A673 (cell line): ENCODE measurements at places on chromosomes 16 and 17.

- DNase-seq: no peak
Observed at GRCh38 chr17:6695565-6695964, 17.6 kb downstream of the SLC13A5 start.

- no peak for DNase-seq
Observed at GRCh38 chr16:80006241-80007215, 406.0 kb upstream of the MAF start.

DNA sequence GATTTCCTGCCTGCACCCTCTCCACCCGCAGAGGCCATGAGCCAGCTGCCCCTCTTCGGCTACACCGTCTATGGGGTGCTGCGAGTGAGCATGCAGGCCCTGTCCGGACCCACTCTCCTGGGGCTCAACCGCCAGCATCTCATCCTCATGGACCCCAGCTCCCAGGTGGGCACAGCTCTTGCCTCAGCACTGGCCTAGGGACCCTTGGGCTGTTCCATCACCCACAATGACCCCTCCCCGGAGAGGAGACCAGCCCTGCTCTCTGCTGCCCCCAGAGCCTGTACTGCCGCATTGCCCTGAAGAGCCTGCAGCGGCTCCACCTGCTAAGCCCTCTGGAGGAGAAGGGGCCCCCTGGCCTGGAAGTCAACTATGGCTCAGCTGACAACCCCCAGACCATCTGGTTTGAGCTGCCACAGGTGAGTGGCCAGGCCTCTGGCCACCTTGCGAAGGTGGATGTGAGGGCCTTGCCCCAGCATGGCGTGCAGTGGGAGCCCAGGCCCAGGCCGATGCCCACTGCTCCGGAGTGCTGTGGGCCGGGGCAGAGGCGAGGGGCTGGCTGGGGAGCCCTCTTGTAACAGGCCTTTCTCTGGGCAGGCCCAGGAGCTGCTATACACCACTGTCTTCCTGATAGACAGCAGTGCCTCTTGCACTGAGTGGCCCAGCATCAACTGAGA, 7.3 kb upstream of the SMIM5 start:
- DNase-seq: peak; percentile 44

DNA sequence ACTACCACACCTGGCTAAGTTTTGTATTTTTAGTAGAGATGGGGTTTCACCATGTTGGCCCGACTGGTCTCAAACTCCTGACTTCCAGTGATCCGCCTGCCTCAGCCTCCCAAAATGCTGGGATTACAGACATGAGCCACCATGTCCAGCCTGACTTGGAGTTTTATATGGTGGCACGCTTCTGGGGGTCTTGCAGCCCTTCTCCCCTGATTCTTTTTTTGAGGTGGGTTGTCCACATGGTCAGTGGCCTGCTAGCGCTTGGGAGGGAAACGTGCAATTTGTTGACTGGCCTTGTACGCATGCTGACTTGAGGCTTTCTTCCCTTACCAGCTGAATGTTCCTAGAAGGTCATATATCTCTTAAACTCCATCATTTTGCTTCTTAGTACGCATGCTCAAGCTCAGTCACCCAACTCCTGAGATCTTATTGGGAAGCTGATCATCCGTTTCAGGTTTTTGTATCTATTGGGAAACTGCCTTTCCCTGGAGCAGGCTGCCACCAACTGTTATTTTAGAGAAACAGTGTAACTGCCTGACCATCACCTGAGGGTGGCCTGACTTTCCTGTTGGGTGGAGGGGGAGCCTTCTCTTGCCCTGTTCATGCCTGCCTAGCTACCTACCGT, 13.7 kb upstream of the LDHD start:
- DNase-seq: no peak

DNA sequence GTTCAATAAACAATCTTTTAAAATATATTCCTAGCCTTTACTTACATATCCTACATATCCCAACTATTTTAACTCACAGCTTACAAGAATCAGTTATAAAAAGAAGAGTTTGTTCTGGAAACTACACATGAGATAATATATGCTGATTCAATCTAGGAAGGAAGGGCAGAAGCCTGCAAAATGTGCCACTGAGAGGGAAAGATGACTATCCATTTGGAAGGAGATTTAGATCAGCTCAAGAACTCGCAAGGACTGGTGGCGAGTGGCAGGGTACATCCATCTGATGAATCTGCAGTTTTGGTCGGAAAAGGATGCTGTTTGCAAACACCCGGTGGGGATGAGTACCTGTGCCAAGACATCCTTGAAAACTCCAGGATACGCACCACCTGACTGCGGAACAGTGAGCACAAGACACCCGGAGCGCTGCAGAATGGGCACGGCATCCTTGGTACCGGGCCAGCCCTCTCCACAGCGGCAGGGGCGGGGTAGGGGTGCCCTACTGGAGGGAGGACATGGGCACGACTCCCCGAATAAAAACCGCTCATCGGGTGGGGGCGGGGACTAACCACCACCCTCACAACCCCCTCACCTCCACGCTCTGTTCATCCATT, 723 bp downstream of the TRIM37 start:
- DNase-seq: peak; percentile 68

- no peak for DNase-seq
Observed at GRCh38 chr16:20683812-20684211, 13.7 kb downstream of the ACSM1 start.

GRCh38 chr17:66715745-66716156, 119.2 kb upstream of the CACNG5 start:
- DNase-seq: peak; percentile 79

DNA sequence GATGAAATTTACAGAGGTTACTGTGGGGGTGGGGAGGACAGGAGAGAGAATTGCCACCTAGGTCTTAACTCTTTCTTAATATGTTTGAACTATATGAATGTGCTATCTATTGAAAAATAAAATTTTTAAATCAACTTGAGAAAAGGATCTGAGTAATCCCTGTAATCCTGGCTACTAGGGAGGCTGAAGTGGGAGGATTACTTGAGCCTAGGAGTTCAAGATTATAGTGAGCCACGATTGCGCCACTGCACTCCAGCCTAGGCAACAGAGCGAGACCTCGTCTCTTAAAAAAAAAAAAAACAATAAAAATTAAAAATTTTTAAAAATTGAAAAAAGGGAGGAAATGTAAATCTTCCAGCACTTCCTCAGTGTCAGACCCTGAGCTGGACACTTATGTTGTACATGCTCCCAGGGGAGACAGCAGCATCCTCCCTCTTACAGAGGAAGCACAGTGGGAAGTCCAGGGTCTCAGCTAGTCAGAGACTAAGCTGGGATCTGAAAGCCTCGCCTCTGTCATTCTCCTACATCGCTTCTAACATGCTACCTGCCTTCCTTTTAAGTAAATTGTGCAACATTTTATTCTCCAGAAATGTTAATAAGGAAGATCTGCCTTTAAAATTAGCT, 21.9 kb downstream of the PMM2 start:
- peak; percentile 67 for DNase-seq

- DNase-seq: no peak
Observed at GRCh38 chr17:72677714-72678390, 414.6 kb downstream of the SLC39A11 start.

GRCh38 chr16:22664132-22664531, 149.8 kb upstream of the HS3ST2 start:
- no peak for DNase-seq

DNA sequence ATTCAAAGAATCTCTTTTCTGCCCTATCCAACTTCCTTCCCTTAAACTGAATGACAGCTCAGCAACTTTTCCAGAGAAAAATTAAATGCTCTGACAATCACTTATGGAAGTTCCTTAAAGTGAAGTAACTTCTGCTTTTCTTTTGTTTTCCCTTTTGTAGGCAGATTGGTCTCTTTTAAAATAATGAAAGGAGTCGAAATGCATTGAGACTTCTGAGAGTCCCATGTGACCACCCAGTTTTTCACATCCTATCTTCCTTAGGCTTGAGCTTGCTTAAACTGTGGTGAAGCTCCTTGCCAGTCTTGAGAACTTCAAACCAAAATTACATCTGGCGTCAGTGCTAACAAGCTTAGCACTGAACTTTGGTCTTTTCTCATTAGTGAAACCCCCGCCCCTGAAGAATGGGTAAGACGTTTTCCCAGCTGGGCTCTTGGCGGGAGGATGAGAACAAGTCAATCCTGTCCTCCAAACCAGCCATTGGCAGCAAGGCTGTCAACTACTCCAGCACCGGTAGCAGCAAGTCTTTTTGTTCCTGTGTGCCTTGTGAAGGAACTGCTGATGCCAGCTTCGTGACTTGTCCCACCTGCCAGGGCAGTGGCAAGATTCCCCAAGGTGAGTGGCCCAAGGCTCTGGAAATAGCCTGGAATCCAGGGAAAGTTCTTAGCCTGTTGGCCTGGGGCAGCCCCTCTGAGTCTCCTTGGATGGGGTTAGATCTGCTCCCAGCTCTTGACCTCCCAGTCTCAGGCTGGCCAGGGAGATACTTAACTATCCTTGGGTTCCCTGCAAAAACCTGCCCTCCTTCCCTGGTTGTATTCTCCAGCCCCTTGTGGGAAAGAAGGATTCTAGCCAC, 1.2 kb downstream of the TMEM106A start:
- no peak for DNase-seq

GRCh38 chr16:69453936-69454335, 29.5 kb downstream of the CYB5B start:
- DNase-seq: no peak

DNA sequence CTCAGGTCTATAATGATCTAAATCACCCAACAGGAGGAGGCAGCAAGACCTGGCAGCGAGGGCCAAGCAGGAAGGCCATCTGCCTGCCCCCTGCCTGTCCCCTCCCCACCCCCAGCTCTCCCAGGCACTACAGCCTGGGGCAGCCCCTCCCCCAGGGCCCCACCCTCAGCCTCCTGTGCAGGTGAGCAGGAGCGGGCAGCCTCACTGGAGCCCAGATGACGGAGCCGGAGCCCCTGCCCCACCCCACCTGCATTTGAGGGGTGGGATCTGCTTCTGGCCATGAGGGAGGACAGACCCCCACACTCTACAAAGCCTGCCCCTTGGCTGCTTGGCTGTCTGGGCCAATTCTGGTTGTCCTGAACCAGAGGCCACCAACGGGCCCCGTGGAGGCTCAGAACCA, 12.4 kb upstream of the BAHCC1 start:
- DNase-seq: no peak

- no peak for DNase-seq
Observed at GRCh38 chr17:82106688-82107305, 8.8 kb upstream of the FASN start.

DNA sequence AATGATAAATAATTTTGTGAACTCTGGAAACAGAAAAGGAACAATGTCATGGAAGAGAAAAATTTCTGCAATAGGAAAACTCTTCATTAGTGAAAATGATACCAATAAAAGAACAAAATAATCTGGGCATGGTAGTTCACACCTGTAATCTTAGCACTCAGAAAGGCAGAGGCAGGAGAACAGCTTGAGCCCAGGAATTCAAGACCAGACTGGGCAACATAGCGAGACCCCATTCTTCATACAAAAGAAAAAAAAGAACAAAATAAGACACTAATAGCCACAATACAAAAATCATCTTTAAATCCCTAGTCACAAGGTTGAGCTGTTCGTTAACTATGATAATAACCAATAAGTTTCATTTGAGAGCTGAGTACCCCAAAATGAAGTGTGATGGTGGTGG, 8.6 kb downstream of the POLG2 start:
- no peak for DNase-seq

- DNase-seq: no peak
Observed at GRCh38 chr17:21330436-21331160, 45.6 kb upstream of the KCNJ12 start.

GRCh38 chr16:23534868-23535860, 22.0 kb downstream of the EARS2 start:
- DNase-seq: no peak

GRCh38 chr17:44599298-44600175, 42.3 kb downstream of the FZD2 start:
- no peak for DNase-seq

GRCh38 chr16:8866884-8867215, 2.0 kb downstream of the CARHSP1 start:
- no peak for DNase-seq

DNA sequence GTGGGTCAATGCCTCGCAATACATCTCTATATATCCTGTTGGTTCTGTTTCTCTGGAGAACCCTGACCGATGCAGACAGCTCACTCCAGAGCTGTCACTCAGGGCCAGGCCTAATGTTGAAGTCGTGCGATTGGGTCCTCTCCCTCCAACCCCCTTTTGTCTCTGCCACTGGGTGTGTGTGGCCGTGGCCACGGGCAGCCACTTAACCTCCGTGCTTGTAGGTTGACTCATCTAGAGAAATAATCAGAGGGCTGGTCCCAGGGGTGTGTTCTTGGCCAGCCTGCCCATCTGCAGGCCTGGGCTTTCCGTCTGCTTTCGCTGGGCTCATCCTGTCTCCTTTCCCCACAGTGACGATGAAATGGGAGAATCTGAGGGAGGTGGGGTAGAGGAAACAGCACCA, 7.4 kb downstream of the ADAD2 start:
- DNase-seq: no peak

DNA sequence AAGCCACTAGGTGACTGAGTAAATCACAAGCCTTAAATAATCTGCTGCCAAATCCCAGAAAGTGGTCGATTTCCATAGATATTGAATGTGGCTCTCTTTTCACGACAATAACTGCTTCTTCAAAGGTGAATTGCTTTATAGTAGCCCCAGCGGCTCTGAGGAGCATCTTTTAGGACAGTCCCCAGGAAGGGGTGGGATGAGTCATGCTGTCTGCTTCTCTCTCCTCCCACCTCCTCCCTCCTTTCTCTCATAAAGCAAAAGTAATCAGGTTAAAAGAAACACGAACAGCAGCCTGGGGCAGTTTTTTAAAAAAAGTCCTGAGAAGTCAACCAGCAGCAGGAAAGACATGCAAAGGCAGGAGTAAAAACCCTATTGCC, 1.8 kb downstream of the KIAA0513 start:
- peak; percentile 46 for DNase-seq

GRCh38 chr16:22663389-22664064, 150.4 kb upstream of the HS3ST2 start:
- no peak for DNase-seq

DNA sequence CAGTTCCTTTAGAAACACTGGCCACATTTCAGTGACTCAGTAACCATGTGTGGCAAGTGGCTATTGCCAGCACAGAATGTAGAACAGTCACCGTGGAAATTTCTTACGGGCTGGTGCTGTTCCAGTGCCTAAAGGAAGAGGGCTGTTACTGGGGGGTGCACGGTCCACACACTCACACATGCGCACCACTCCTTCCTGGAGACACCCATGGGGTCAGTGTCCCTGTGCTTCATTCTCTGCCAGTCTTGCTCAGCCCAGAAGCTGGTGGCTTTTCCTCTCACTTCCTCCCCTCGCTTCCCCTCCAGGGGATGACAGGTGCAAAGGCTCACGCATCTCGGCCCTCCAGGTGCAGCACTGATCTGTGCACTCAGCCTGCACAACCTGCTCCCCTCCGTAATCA, 115.6 kb downstream of the CCDC182 start:
- DNase-seq: no peak

- DNase-seq: no peak
Observed at GRCh38 chr17:55533608-55534007, 22.4 kb upstream of the SMIM36 start.
